ENCODE measurements at places on chromosomes 12 and 14.

GRCh38 chr14:100729982-100730381 lies 3.3 kb downstream of the DLK1 start:
- H3K4me1 ChIP-seq, result peaks cover 33% of the 10 kb centered on the region
- H3K27me3 ChIP-seq, result peaks cover 23% of the 10 kb centered on the region
- no peak for DNase-seq
- peak overlapping the region; percentile 93 for H3K4me3 ChIP-seq
- peak overlapping the region; percentile 41 for H3K27ac ChIP-seq

DNA sequence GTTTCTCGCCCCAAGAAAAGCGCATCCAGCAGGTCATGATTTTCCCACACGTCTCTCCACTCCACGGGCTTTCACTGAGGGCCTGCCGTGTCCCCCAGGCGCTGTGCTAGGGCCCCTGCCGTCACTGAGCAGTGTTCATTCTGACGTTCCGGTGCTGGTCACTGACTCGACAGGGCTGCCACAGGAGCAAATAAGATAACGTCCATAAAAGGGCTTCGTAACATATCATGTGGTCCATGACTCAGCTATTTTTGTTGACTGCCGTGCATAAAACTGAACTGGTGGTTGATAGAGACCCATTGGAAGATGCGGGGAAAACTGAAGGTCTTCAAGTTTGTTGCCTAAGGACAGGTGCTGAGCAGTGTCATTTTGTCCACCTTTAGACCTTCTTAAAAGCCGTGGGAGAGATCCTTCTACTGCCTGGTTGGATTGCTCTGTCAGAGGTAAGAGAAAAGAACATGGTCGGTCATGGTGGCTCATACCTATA lies 46.3 kb downstream of the ADGRD1 start:
- no peaks in the 10 kb centered on the region for H3K4me1 ChIP-seq
- no peaks in the 10 kb centered on the region for H3K27me3 ChIP-seq
- no peak overlapping the region for H3K4me3 ChIP-seq
- DNase-seq, result no peak
- no peak overlapping the region for H3K27ac ChIP-seq
- H3K36me3 ChIP-seq, result peaks cover 8% of the 10 kb centered on the region

- H3K4me1 ChIP-seq, result peaks cover 46% of the 10 kb centered on the region
- DNase-seq, result no peak
- H3K36me3 ChIP-seq, result peaks cover 2% of the 10 kb centered on the region
- peak overlapping the region; percentile 98 for H3K27ac ChIP-seq
These were observed 26.2 kb downstream of the MNAT1 start for GRCh38 chr14:60760644-60761364.

- H3K36me3 ChIP-seq, result no peaks in the 10 kb centered on the region
- no peak for DNase-seq
- H3K4me1 ChIP-seq, result peaks cover 2% of the 10 kb centered on the region
- no peak overlapping the region for H3K27ac ChIP-seq
These were observed 76.3 kb downstream of the COX16 start for GRCh38 chr14:70283156-70283555.

- no peaks in the 10 kb centered on the region for H3K36me3 ChIP-seq
- H3K4me1 ChIP-seq, result peaks cover 5% of the 10 kb centered on the region
- no peak overlapping the region for H3K27ac ChIP-seq
- H3K4me3 ChIP-seq, result no peak overlapping the region
- DNase-seq, result peak; percentile 92
These were observed 5.1 kb downstream of the CISTR start for GRCh38 chr12:53746592-53747092.

- H3K27me3 ChIP-seq, result peaks cover 43% of the 10 kb centered on the region
- no peak overlapping the region for H3K4me3 ChIP-seq
- no peak for DNase-seq
- H3K36me3 ChIP-seq, result no peaks in the 10 kb centered on the region
- H3K27ac ChIP-seq, result no peak overlapping the region
These were observed 340.2 kb downstream of the DPF3 start for GRCh38 chr14:72553656-72554055.

DNA sequence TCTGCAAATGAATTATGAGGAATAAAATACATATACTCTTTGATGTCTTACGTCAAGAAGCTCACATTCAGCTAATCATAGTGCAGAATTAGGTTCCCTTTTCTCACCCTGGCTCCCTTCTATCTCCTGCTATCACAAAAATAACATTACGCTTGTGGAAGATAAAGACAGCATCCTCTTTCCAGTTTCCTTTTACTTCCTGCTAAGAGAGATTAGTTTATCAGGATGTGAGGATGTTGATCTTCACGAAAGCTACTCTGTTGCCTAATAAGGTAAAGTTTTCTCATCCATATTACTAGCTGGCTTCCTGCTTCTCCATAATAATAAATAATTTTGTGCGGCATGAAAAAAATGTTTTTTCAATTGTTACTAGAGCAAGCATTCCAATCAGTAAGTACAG lies 217.7 kb upstream of the DCN start:
- no peaks in the 10 kb centered on the region for H3K36me3 ChIP-seq
- DNase-seq, result no peak
- no peaks in the 10 kb centered on the region for H3K4me1 ChIP-seq
- no peaks in the 10 kb centered on the region for H3K27me3 ChIP-seq
- H3K4me3 ChIP-seq, result no peak overlapping the region

GRCh38 chr14:51157012-51157411 lies 62.1 kb upstream of the TRIM9 start:
- H3K36me3 ChIP-seq, result no peaks in the 10 kb centered on the region
- H3K27ac ChIP-seq, result no peak overlapping the region
- H3K4me1 ChIP-seq, result no peaks in the 10 kb centered on the region
- no peak for DNase-seq
- no peak overlapping the region for H3K4me3 ChIP-seq
